ENCODE measurements at places on chromosomes 4 and X. TPM values are rescaled to one million over a fixed set of nuclear protein-coding genes. Genes with fewer than 3 reads are reported as not detected.

TCEAL2 gene
- 0.27 TPM for total RNA-seq

TMEM144 gene
- 10.4 TPM for total RNA-seq

NUP62CL gene
- total RNA-seq: 0.46 TPM

DCTD gene
- total RNA-seq: 38.0 TPM

MAPK10 gene
- total RNA-seq: 4.0 TPM

TMPRSS11B gene
- not detected for total RNA-seq

PNMA5 gene
- total RNA-seq: not detected
